ENCODE measurements at places on chromosomes 7 and 10.
A peak's percentile ranks its signal among the peaks of the same experiment; 100 is the strongest.

DNA sequence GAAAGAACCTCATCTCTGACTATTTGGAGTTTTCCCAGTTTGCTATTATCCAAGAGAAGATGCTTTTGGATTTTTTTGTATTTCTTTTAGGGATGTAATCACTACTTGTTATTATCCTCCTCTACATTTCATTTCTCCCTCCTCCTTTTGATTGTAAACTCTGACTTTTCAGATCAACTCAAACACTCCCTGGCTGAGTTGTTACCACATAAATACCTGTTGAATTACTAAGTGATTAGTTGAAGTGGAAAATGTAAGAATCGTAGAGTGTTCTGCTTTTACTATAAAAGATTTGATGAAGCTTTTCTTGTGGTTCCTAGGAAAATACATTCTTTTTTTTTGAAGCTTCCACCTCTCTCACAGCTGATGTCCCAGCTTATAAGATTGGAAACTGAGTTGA is 164.1 kb upstream of the C1GALT1 start:
- no peak for DNase-seq

DNA sequence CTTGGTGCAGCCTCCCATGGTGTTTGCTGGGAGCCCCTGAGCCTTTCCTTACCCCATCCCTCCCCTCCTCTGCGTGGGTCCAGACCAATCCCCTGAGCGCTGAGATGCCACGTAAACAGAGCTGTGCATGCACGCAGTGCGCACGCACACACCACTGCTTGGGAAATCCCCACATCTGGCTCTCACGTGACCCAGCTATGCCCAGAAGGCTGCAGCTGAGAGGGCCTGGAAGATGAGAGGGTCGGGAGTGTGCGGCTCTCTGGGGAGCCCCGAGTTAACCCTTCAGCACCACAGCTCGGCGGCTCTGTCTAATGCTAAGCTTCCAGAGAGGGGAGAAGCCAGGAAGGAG is 177.2 kb downstream of the SH3PXD2A start:
- no peak for DNase-seq

GRCh38 chr7:132072165-132072564 is 504.1 kb downstream of the PLXNA4 start:
- DNase-seq, result no peak

- no peak for DNase-seq
Observed at GRCh38 chr7:39908141-39908540, 41.9 kb upstream of the CDK13 start.

DNA sequence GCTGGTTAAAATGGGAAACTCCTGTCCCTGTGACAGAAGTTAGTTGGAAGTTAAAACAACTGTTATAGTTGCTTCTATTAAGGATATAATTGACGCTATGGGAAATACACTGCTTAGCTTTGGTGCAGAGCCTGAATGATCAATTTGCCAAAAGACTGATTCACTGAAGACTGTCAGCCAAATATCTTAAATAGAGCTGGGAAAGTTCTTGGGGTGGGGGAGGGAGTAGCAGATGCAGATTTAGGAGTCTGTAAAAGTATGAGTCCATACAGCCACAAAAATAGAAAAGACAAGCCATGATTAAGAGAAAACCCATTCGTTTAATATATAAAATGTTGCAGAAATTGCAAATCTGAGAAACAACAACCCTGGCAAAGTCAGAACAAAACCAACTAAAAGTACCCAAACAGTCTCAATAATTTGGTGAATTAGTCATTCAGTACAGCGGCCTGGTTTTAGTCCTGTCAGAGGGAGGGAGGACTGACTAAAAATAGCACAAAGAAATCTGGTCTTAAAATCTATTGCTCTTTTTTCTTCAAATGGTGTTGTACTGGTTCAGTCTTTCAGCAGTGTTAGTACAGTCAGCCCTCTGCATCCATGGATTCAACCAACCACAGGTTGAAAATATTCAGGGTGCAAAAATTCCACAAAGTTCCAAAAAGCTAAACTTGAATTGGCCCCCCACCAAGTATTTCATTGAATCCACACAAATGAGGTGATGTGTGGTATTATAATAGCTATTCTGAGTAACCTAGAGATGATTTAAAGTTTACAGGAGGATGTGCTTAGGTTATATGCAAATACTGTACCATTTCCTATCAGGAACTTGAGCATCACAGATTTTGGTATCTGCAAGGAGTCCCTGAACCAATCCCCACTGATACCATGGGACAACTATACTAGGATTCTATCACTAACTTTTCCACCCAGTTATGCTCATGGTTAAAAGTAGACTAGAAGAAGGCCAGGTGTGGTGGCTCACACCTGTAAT is 30.0 kb downstream of the STK17A start:
- DNase-seq, result no peak

- peak; percentile 22 for DNase-seq
Observed at GRCh38 chr10:17454161-17455014, at the start of gene ST8SIA6. Gene ST8SIA6, minus strand, starts transcription at chr10:17454595. Its CDS starts 340 bp downstream, at chr10:17454255.
